CD4-positive, alpha-beta memory T cell (primary cell): ENCODE measurements at places on chromosomes 7 and 10. TPM values are rescaled to one million over a fixed set of nuclear protein-coding genes. Genes with fewer than 3 reads are reported as not detected.

GRCh38 chr10:34046506-34047034, 712.1 kb upstream of the NRP1 start:
- no peak for DNase-seq

GRCh38 chr10:93859049-93859655, 34.6 kb upstream of the SLC35G1 start:
- DNase-seq: no peak

DNA sequence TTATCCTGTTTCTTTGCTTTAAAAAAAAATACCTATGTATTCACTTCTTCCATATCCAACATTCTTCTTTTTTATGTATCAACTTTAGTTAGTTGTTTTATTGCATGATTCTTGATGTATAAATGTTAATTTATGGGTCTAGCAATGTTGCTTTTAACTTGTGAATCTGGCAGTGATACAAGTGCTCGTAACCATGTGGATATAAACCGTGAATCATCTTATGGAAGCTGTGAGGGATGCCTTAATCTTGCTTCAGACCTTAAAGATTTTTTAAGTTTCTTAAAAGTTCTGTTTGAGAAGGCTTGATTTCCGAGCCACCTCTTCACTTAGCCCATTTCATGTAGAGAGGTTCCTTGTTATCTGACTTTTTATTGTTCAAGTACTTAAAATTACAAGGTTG, 25.9 kb downstream of the HELLS start:
- no peak for DNase-seq

GRCh38 chr10:24467605-24468004, 256.1 kb downstream of the ARHGAP21 start:
- DNase-seq: no peak

DNA sequence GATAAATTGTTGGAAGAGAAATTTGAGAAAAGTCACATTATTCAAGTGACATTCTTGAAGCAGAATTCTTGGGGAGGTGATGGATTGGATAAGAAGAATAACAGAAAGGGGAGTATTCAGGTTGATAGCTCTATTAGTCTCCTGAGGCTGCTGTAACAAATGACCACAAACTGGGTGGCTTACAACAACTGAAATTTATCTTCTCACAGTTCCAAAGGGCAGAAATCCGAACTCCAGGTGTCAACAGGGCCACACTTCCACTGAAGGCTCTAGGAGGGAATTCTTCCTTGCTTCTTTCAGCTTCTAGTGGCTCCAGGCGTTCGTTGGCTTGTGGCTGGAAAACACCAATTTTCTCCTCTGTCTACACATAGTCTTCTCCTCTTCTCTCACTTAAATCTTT, 99.8 kb downstream of the TES start:
- no peak for DNase-seq

DNA sequence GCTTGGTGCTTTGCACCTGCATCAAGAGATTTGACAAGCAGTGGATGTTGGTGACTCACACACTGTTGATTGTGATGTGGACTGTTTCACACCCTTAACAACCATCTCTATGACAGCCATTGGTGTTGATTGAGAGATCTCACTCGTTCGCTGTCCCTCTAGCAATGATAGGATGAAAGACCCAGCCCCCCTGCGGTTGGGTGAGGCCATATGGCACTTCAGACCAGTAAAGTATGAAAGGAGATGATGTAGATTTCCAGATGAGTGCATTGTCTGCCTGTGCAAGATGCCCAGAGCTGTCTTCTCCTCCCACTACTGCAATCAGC, 138.7 kb upstream of the PRR15 start:
- no peak for DNase-seq

DNA sequence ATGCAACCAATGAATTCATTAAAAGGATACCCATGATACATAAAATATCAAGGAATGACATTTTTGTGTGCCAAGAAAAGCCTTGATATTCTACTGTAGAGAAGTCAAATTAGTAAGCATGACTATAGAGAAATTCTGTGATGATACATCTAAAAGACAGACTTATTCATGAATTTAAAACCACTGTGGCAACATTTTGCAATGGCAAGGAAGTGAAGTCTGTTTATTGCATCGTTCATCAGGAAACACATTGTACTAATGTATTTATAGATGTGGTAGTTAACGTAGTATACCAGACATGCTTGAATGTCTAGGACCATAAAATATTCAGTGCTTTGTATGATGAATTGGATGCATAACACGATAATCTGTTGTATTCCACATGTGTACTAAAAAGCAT, 9.3 kb upstream of the CLEC5A start:
- DNase-seq: no peak

- no peak for DNase-seq
Observed at GRCh38 chr7:67671006-67671548, 674.4 kb downstream of the TYW1 start.

GRCh38 chr7:24291271-24291670, 7.3 kb downstream of the NPY start:
- no peak for DNase-seq

- no peak for DNase-seq
Observed at GRCh38 chr10:688312-689120, 952 bp downstream of the DIP2C start.

- DNase-seq: no peak
Observed at GRCh38 chr10:2262878-2263277, 525.6 kb upstream of the ADARB2 start.

- DNase-seq: no peak
Observed at GRCh38 chr7:2796358-2797352, 47.5 kb downstream of the GNA12 start.

GRCh38 chr10:114353383-114353782, 50.9 kb downstream of the AFAP1L2 start:
- DNase-seq: no peak

- no peak for DNase-seq
Observed at GRCh38 chr10:18424200-18424599, 227.2 kb downstream of the NSUN6 start.

DNA sequence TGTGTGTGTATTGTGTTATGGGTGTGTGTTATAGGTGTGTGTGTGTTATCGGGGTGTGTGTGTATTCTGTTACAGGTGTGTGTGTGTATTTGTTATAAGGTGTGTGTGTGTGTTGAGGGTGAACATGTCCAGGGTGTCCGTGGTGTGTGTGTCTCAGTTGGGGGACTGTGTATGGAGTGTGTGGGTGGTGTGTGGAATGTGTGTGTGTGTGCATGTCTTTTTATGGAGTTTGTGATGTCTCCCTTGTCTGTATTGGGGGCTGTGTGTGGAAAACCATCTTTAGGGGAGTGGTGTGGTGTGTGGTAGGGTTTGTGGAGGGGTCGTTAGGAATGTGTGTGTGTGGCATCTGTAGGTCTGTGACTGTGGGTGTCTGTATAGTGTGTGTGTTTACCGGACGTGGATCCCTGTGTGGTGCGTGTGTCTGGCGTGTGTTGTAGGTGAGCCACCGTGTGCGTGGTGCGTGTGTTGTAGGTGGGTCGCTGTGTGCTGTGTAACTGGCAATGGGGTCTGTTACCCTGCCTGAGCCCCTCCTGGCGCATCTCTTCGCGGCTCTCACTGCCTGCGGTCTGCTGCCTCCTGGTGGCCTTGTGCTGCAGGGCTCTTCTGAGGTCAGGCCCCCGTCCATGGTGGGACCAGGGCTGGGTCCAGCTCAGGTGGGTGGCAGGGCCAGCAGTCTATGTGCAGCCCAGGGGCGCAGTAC, 61.7 kb downstream of the PALD1 start:
- no peak for DNase-seq

Gene MRLN
- total RNA-seq: not detected

Gene LIPM
- total RNA-seq: not detected

Gene PNLIPRP3
- not detected for total RNA-seq

Gene EIF5AL1
- 0.94 TPM for total RNA-seq

Gene OR6B1
- not detected for total RNA-seq
